WTC11 (cell line): ENCODE measurements at places on chromosomes 7 and 10.

DNA sequence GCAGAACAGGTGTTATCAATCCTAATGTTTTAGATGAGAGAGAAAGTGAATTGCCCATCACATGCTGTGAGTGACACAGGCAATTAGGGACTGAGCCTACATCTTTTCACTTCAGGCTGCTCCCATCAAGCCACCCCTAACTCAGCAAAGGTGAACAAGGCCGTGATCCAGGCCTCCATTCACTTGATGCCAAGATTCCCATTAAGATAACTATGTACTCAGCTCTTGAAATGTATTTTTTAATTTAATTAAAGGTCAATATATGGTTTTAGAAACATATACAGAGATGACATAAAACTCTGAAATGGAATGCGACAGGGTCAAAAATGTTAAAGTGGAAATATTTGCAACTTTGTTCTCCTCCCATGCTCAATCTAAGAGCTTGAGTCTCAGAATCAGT is 27.9 kb upstream of the UBE2H start:
- DNase-seq, result no peak

- no peak for DNase-seq
Measured at GRCh38 chr7:156768698-156769472, 124.1 kb downstream of the LMBR1 start.

- DNase-seq, result no peak
Measured at GRCh38 chr10:78336402-78336791, 302.7 kb downstream of the RPS24 start.

- peak; percentile 62 for DNase-seq
Measured at GRCh38 chr10:114767101-114767985, 54.2 kb upstream of the FHIP2A start.

DNA sequence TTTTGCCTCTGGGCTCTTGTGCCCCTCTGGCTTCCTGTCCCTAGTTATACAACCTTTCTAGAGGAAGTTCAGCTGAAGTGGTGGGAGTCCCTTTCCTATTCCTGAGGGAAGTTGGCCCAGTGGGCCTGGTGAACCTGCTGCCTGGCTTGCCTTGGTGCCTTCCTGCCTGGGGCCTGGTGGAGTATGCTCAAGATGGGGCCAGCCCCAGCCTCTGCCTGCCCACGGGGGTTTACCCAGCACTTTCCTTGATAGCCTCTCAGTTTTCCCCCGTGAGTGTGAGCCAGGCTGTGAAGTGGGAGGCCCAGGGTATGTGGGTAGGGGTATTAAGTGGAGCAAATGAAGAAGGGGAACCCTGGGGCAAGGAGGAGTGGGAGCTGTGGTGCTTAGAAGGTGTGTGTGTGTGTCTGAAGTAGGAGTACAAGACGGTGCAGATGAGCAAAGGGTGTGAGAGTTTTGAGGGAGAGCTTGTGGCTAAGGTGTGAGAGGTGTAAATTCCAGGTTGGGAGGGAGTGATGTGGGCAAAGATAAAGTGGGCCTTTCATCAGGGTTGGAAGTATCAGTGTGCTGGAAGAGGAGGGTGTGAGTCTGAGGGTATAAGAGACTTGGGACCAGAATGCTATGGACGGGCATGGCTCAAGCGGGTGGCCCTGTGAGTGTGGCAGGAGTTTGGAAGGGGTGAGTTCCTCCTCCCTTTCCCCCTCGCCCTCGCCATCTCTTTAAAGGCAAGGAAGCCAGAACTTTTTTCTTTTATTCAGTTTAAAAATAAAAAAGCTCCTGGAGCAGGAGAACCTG is 10.9 kb upstream of the PAX2 start:
- DNase-seq, result no peak

- DNase-seq, result no peak
Measured at GRCh38 chr10:104774234-104774633, 133.1 kb downstream of the SORCS3 start.
